ENCODE measurements at places on chromosomes 4 and X. TPM values are rescaled to one million over a fixed set of nuclear protein-coding genes. Genes with fewer than 3 reads are reported as not detected.

The P2RY8 gene
- total RNA-seq: 105 TPM

The SLC35A2 gene
- 24.6 TPM for total RNA-seq

The APELA gene
- not detected for total RNA-seq

The GNRHR gene
- total RNA-seq: not detected

The C1QTNF7 gene
- not detected for total RNA-seq

The CLTRN gene
- total RNA-seq: 0.85 TPM

The PAK3 gene
- total RNA-seq: 2.4 TPM

The RTL5 gene
- total RNA-seq: 1.0 TPM

The GAGE12H gene
- total RNA-seq: not detected

The HELT gene
- not detected for total RNA-seq

The FTSJ1 gene
- total RNA-seq: 59.8 TPM

The PGAM4 gene
- total RNA-seq: not detected

The UGT2B10 gene
- not detected for total RNA-seq

The FGF5 gene
- not detected for total RNA-seq

The RNF212 gene
- total RNA-seq: 1.3 TPM

The SHROOM4 gene
- total RNA-seq: not detected

The IL2 gene
- 233 TPM for total RNA-seq

GRCh38 chr4:46830971-46831454 lies 78.0 kb downstream of the COX7B2 start:
- no peak for ATAC-seq

- ATAC-seq: no peak
Observed at GRCh38 chr4:55132775-55133174, 7.4 kb upstream of the KDR start.

- no peak for ATAC-seq
Observed at GRCh38 chr4:90718931-90719330, 591.7 kb downstream of the CCSER1 start.

DNA sequence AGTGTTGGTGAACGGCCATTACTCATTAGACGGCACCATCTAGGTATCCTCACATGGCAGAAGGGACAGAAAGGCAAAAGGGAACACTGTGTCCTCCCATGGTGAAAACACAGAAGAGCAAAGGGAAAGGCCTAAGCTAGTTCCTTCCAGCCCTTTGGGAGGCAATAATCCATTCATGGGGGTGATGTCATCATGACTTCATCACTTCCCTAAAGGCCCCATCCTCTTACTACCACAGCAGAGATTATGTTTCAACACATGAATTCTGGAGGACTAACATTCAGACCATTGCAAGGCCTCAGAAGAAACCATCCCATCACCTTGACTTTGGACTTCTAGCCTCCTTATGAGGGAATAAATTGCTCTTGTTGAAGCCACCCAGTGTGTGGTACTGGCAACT lies 238.2 kb downstream of the MGST2 start:
- no peak for ATAC-seq

DNA sequence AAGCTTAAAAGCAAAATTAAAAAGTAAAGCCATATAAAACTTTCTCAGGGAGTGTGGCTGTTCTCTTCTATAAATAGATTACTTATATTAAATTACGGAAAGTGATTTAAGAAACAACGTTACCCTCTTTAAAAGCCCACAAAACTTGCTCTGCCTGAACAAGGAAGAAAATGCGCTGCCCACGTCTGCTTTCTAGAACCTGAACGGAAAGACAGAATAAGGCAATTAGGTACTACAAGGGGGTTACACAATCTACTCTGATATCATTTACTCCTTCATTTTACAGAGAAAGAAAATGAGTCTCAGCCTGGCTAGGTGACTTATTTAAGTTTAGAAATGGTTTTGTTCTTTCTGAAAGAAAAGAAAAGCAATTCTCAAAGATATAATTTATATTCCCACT lies 147.2 kb downstream of the RNF150 start:
- no peak for ATAC-seq

DNA sequence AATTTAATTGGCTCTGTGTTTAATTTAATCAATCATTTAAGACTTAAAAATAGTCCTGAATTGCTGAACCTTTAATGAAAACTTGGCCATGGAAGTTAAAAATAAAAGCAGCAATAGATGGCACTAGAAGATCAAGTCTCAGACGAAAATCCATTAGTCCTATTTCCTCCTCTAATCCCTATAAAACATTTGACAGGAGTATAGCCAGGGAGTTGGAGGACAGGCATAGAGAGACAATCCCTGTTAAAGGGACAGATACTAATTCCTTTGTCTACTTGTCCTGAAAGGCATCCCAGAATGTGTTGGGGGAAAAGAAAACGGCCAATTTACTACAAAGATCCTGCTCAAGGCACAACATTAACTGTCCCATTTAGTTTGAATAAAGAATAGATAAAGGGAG lies 276.3 kb upstream of the TACR3 start:
- ATAC-seq: no peak

- no peak for ATAC-seq
Observed at GRCh38 chr4:139020384-139020783, 4.8 kb downstream of the NOCT start.

- peak; percentile 46 for ATAC-seq
Observed at GRCh38 chrX:24259544-24260240, 54.2 kb downstream of the SUPT20HL2 start.

GRCh38 chr4:156638334-156638733 lies 333.3 kb downstream of the PDGFC start:
- ATAC-seq: no peak

GRCh38 chr4:25089051-25089763 lies 58.5 kb upstream of the LGI2 start:
- ATAC-seq: no peak

DNA sequence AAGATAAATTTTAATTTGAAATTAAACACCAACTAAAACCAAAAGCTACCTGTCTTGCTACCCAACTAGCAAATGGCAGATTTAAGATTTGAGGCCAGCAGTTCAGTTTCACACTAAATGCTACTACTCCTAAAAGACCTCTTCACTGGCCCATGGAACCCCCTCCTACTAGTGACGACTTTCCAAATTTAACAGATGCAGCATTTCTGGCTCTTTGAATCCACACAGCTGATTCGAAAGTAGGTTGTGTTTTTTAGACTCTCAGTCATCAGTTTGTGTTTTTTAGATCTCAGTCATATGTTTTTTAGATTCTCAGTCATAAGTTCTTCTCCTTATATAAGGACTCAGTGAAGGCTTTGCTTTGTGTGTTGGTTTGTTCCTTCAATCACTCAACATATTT lies 11.1 kb upstream of the CC2D2A start:
- no peak for ATAC-seq

DNA sequence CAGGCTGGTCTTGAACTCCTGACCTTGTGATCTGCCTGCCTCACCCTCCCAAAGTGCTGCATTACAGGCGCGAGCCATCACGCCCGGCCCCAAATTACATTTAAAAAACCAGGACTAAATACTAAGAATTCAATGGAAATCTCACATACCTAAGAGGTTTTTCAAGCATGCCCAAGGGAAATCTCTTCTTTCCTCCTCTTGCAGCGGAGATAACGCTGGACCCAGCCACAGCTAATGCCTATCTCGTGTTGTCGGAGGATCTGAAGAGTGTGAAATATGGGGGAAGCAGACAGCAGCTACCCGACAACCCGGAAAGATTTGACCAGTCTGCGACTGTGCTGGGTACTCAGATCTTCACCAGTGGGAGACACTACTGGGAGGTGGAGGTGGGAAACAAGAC lies 7.4 kb downstream of the TRIML1 start:
- ATAC-seq: no peak

DNA sequence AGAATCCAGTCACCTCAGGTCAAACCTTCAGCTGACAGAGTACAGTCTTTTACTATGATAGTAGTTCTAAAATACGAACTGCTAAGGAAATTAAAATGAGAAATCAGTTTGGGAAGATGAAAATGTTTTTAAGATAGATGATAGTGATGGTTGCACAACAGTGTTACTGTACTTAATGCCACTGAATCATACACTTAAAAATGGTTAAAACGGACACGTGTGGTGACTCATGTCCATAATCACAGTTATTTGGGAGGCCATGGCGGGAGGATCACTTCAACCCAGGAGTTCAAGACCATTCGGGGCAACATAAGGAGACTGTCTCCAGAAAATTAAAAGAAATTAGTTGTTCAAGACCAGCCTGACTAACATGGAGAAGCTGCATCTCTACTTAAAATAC lies 41.4 kb downstream of the ABHD18 start:
- ATAC-seq: no peak

DNA sequence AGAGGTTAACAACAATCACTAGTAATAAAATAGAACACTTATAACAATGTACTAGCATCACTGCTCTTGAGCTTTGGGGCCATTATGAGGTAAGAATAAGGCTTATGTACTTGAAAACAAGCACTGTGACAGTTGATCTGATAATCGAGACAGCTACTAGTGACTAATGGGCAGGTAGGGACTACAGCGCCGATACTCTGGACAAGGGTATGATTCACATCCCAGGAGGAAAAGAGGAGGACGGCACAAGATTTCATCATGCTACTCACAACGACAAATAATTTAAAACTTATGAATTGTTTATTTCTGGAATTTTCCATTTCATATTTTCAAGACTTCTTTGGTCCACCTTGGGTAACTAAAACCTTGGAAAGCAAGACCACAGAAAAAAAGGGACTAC lies 62.3 kb downstream of the FAM184B start:
- no peak for ATAC-seq

- no peak for ATAC-seq
Observed at GRCh38 chrX:13666836-13667235, 13.9 kb downstream of the TCEANC start.

DNA sequence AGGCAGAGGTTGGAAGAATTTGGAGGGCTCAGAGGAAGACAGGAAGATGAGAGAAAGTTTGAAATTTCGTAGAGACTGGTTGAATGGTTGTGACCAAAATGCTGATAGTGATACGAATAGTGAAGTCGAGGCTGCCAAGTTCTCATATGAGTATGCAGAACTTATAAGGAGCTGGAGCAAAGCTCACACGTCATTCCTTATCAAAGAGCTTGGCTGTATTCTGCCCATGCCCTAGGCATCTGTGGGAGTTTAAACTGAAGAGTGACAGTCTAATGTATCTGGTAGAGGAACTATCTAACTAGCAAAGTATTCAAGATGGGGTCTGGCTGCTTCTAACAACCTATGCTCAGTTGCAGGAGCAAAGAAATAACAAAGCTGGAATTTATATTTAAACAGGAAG lies 102.1 kb downstream of the PCDH18 start:
- ATAC-seq: no peak

GRCh38 chrX:141258080-141258479 lies 15.8 kb upstream of the SPANXC start:
- ATAC-seq: no peak

DNA sequence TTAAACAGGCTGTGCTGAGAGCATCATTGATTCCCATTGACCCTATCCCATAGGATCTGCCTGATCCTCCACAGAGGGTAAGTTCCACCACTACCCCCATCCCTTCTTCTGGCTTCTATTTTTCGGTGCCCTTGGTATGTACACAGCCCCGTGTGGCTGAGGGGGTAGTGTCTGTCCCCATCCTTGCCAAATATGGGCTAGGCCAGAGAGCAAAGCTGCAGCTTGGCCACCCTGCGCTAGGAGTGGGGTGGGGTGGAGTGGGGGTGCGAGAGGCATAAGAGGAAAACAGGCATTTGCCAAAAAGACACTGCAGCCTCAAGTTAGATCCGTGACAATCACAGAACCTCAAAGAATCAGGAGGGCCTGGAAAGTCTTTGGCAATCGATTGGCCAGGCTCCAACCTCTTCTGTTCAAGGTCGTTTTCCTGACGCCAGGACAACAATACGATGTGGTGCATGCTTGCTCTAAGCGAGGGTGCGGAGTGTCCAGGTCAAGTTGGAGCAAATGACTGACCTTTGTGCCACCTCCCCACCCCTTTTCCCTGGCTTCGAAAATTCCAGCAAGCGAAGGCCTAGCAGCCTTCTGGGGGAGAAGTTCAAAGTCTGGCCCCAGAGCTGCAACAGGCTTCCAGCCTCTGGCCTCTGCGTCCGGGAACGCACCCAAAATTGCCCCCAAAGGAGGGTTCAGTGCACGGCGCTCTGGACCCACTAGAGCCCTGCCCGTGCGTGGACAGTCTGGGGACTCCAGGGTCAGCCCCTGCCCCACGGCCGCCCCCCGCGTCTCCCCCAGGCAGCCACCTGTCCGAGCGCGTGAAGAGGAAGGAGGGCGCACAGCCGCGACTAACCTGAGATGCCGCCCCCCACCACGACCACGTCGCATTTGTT lies 598 bp downstream of the MAOB start:
- ATAC-seq: no peak

GRCh38 chrX:131671735-131672134 lies 127.9 kb downstream of the OR13H1 start:
- no peak for ATAC-seq

DNA sequence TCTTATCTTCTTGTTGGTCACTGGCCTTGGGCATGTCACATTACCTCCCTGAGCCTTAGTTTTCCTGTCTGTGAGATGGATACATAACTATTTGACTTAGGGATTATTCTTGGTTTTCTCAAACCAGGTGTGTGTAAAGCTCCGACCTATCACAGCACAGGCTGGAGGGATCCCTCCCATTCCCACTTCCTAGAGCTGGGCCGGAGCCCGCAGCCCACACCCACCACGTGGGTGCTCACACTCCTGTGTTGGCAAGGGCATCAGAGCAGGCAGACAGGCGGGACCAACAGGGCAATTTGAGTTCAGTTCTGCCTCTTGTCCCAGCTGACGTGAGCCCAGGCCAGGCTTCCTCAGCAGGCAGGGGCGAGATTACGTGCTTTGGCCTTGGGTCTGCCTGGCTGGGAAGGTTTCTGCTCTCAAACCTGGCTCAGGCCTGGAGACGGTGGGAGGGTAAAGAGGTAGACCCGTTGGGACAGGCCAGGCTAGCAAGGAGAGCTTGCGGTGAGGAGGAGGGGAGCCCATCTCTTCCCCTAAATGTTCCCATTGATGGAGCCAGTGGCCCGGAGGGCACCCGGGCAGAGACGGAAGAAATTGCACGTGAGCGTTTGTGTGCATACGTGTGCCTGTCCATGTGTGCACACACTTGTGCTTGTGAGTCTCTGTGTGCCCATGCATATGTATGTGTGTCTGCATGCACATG lies 734 bp upstream of the SH3TC1 start:
- ATAC-seq: no peak

DNA sequence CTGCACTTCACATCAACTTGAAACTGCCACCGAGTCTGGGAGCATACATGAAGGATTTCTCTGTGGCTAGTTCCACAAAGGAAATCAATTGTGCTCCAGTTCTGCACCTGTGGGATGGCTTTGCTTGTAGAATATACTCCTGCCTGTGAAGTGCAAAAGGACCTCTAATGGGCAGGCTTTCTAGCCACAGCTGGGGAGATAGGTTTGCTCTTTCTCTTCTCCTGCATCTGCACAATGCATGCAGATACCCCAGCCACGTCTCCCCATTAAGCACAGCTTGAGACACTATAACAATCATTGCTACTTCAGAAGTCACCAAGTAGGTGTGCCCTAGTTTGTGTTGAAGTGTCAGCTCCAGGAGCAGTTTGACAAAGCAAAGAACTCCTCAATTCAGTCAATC lies 364.6 kb downstream of the ZIC3 start:
- ATAC-seq: no peak

DNA sequence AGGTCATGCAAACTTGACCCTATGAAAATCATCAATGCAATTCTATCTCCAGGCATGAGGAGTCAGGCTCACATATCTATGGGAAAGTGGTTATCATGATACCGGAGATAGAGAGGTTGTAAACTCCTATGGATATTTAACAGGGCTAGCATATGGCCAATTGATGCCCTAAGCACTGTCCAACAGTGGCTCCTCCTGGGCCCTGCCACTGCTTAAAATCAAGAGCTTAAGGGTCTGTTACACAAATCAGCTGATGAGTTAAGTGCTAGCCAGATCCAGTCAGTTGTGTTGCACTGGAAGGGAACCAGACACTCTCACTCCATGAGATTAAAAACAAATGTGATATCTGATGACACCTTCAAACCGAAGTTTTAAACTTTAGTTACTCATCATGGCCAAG lies 337.6 kb downstream of the STIM2 start:
- ATAC-seq: no peak

Measured in activated T-helper 17 cell treated with anti-CD3 and anti-CD28 coated beads, Interleukin-2, amount 50 U/mL, for 72 hours (primary cell).